Naive thymus-derived CD8-positive, alpha-beta T cell (primary cell): ENCODE measurements at places on chromosomes 11 and 22. TPM values are rescaled to one million over a fixed set of nuclear protein-coding genes. Genes with fewer than 3 reads are reported as not detected.

The PGA5 gene
- total RNA-seq: not detected

The SLC22A25 gene
- not detected for total RNA-seq

The ANKRD49 gene
- 61.3 TPM for total RNA-seq

The GRAP2 gene
- total RNA-seq: 202 TPM

The CCDC89 gene
- total RNA-seq: 0.91 TPM

The ANO1 gene
- not detected for total RNA-seq

The NLRP6 gene
- total RNA-seq: 28.6 TPM
